ENCODE measurements at places on chromosomes 7 and 10. TPM values are rescaled to one million over a fixed set of nuclear protein-coding genes. Genes with fewer than 3 reads are reported as not detected.
A peak's percentile ranks its signal among the peaks of the same experiment; 100 is the strongest.

GJD4 gene
- not detected for total RNA-seq

RBM48 gene
- total RNA-seq = 14.4 TPM

AP3M1 gene
- total RNA-seq = 27.9 TPM

SLC13A1 gene
- not detected for total RNA-seq

SPDYE6 gene
- total RNA-seq = not detected

CDK5 gene
- 8.1 TPM for total RNA-seq

GHRHR gene
- not detected for total RNA-seq

C10orf67 gene
- 0.62 TPM for total RNA-seq

STRIP2 gene
- total RNA-seq = 23.3 TPM

FEZF1 gene
- not detected for total RNA-seq

MALRD1 gene
- total RNA-seq = 0.99 TPM

TMEM120A gene
- total RNA-seq = 107 TPM

ALOX5 gene
- 4.5 TPM for total RNA-seq

GRCh38 chr7:100089458-100090196 lies 858 bp downstream of the COPS6 start:
- DNase-seq = no peak

DNA sequence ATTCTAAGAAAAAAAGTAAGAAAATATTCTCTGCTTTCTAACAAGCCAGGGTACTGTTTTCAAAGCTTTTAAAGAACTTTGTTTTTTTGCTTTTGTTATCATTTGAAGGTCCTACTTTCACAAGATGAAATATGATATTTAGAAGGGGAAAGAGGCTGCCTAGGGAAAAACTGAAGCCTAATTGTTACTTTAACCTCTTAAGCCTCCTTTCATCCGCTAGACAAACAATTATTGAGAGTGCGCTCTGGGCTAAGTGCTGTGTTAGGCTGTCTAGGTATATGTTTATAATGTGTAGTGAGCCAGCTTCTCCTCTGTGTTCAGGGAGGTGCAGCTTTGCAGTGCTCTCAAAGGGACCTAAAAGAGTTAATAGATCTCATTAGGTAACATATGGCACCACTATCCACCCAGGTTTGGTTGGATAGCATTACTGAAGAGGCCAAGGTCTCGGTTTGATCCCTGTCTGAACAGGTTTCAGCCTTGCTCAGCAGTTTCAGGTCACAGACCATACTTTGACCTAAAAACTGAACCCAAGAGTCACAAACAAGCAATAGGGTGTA lies 17.9 kb downstream of the PDK4 start:
- no peak for DNase-seq

- DNase-seq = no peak
These were observed 30.6 kb downstream of the JMJD1C start for GRCh38 chr10:63434866-63435854.

- DNase-seq = no peak
These were observed 125.9 kb upstream of the FZD8 start for GRCh38 chr10:35768011-35768410.

GRCh38 chr7:26378016-26378415 lies 86.4 kb downstream of the SNX10 start:
- DNase-seq = no peak

DNA sequence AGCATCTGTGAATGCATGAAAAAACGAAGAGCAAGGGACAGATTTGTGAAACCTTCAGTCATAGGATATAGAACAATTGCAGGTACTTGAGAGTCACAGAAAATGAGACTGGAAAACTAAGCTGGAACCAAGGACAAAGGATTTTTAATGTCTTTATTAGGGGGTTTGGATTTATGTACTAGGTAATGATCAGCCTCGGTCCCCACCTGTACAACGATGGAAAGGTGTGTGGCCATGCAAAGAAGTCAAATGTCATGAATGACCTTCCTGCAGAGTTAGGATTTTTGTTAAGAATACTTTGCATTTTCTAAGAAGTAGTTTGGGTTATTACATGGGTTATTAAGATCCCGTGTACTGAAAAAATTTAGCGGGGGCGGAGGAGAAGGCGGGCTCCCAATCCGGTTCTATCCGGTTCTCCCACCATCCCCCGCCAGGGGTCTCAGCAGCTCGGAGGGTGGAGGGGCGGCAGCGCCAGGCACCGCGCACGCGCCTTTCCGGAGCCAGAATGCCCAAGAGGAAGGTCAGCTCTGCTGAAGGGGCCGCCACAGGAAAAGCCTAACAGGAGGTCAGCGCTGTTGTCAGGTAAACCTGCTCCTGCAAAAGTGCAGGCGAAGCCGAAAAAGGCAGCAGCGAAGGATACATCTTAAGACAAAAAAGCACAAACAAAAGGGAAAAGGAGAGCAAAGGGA lies 327.5 kb upstream of the PLXDC2 start:
- peak; percentile 75 for DNase-seq

DNA sequence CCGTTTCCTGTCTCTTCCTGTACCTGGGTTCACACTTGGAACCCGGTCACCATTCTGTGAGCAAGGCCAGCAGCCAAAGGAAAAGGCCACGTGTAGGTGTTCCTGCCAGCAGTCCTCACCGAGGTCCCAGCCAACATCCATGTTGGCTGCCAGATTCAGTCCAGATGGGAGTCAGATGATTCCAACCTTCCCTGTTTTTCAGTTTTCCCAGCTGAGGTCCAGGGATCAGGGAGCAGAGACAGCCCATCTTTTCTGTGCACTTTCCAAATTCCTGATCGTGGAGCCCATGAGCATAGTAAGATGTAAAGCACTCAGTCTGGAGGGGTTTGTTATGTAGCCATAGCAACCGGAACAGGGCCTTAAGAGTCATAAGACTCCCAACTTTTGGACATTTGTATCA lies 3.9 kb upstream of the PVRIG start:
- peak; percentile 67 for DNase-seq

DNA sequence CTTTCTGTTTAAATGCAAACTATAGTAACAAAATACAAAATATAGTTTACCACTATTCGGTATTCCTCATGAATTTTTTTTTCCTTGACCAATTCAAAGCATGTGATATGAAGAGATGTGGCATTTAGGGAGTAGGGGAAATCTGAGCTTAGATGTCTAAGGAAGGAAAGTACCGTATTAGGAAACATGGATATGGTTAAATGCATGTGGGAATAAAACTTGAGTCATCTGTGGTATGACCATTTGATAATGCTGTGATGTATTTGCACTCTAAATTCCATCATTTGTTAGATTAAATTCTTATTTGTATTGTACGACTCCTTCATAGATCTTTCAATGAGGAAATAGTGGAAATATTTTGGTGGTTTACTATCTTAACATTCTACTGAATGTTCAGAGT lies 19.7 kb downstream of the AHR start:
- no peak for DNase-seq

DNA sequence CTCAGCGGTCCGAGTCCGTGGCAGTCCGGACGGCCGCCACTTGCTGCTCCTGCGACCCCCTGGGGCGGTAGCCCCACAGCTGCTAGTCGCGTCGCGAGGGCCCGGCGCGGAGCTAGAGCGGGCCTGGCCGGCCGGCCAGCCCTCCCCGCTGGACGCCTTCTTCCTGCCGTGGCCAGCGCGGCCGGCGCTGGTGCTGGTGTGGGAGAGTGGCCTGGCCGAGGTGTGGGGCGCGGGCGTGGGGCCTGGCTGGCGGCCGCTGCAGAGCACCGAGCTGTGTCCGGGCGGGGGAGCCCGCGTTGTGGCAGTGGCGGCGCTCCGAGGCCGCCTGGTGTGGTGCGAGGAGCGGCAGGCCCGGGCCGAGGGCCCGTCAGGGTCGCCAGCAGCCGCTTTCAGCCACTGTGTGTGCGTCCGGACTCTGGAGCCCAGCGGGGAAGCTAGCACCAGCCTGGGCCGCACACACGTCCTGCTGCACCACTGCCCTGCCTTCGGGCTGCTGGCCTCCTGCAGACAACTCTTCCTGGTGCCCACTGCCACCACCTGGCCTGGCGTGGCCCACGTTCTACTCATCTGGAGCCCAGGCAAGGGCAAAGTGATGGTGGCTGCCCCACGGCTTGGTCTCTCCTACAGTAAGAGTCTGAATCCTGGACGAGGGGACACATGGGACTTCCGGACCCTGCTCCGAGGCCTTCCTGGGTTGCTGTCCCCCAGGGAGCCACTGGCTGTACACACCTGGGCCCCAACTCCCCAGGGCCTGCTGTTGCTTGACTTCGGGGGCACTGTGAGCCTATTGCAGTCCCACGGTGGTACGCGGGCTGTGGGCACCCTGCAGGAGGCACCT lies 631 bp downstream of the HPS6 start:
- DNase-seq = peak; percentile 65

DNA sequence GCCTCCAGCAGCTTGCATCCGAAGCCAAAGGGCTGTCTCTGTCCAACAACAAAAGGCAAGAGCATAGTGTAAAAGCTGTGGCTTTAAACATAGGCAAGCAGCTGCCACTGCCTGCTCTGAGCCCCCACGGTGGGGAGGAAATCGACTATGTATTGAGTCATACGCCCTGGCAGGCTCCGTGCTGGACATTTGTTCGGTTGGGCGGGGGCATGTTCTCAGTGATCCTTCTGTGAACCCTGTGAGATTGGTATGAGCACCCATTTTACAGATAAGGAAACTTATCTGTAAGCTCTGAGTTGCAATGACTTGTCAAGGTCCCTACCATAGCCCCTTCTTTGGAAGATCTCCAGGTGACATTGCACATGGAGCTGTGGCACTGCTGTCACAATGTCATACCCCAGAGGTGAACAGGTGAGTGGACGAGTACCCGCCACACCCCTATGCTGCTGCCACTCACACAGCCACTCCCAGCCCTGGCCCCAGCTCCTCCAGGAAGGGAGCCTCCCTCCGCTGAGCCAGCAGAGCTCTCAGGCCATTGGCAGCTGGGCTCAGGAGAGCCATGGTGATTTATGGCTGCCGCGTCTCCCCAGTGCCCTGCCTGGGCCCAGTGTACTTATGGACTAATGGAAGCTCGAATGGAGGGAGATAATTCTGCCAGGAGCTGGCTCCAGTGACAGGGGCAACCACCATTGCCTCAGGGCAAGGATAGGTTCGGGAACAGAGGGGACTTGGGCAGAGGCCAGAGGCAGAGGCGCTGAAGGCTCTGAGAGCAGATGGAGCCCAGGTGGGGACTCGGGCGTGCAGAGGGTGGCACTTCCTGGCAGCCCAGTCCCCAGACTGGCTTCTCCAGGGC lies 43.7 kb downstream of the UNC5B start:
- peak; percentile 76 for DNase-seq

DNA sequence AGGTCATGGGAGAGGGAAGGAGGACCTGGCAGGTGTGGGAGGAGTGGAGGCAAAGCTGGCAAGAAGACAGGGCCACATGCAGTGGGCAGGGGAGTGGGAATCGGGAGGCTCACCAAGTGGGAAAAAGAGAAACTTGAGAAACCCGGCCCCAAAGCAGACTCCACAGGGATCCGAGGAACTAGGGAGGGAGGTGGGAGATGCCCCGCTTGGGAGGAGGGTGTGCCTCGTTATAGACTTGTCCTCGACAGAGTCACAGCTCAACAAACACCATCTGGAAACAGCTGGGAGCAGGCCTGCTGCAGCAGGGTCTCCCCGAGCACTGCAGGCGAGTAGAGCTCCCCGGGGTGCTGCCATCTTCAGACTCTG lies 54.8 kb downstream of the MKI67 start:
- no peak for DNase-seq

DNA sequence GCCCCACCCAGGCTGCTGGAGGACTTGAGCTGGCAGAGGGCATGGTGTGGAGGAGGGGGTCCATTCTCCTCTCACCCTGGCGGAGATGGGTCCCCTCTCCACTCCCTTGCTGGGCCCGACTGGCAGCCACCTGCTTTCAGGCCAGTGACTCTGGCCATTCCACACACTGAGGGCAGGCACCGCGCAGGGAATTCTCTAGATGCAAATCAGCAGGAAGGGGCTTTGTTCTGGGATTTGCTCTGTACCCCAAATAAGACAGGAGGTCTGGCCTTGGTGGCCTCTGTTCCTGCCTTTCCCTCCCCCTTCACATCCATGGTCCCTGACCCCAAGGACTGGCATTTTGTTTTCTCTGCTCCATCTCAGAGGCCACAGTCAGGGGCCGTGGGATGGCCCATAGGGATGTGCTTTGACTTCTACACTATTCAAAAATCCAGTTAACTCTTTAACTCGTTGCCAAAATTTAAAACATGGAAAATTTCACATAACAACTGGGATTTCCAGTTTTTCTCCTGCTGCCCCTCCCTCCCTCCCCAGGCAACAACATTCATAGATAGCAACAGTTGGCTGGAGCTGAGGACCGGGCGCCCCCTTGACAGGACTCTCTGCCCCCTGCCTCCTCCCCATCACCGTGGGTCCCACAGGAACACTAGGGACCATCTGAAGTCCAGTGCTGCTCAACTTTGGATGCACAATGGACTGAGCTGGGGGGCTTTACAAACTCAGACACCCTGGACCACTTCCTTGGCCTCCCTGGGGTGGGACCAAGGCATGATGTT lies 33.9 kb downstream of the PPIF start:
- no peak for DNase-seq

DNA sequence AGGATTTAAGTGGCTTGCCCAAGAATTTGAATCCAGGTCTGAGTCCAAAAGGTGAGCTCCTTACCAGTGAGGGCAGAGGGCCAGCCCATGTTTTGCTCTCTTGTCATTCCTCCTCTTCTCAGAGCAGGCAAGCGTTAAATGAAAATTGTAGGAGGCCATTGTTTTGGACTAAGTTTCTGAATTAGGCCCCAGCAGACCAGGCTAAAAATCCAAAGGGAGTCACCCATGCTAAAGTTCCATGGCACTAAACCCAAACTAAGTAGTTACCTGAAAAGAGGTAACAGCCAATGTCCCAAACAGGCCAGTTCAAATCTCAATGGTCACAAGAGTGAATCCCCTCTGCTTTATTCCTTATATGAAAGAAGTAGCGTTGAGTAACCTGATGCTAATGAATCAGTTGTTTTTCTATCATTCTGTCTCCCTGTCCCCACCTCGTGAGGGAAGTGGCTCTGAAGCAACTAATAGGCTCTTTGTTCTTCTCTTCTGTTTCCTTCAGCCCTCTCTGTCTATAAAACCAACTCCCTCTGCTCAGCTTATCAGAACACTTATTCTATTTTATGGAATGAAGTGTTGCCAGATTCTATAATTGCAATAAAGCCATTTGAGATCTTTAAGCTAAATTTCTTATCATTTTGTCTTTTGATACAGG lies 17.5 kb upstream of the CDH23 start:
- DNase-seq = no peak

GRCh38 chr7:134662871-134663205 lies 16.2 kb downstream of the BPGM start:
- DNase-seq = no peak

- DNase-seq = peak; percentile 44
These were observed 7.6 kb downstream of the MMS19 start for GRCh38 chr10:97490592-97490991.

DNA sequence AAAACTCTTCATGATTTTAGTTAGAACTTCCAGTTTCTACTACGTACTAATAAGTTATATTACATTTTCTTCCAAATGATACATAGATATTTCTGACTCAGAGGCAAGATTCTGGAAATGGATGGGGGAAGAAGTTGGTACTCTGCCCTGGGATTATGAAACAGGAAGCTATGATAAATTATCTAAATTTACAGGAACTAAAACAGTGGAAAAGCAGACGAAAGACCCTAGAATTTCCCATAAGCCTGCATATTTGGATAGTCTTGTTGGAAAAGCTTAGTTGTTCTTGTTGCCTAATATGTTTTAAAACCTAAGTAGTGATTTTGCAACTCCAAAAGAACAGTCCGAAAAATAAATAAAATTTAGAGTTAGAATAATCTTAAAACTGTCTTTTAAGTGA lies 21.8 kb downstream of the CFAP69 start:
- no peak for DNase-seq

Measured in left ventricle myocardium superior (tissue), 1 donor.